ENCODE measurements at places on chromosomes 2 and 18.

DNA sequence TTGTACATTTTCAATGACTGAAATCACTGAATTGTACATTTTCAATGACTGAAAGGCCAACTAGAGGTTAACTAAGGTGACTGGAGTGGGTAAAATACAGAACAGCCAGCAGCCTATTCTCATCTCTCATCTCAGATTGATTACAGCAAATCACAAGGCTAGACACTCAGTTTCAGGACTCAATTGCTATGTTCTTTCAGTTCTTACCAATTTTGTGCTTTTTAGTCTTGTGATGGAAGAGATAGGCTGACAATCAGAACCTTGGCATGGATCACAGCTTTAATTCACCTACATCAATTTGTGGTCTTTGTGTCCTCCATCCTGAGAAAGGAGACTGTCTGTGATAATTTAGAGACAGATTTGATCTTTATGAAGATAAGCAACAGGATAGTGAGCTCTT is 124.7 kb downstream of the GULP1 start:
- no peak for DNase-seq

DNA sequence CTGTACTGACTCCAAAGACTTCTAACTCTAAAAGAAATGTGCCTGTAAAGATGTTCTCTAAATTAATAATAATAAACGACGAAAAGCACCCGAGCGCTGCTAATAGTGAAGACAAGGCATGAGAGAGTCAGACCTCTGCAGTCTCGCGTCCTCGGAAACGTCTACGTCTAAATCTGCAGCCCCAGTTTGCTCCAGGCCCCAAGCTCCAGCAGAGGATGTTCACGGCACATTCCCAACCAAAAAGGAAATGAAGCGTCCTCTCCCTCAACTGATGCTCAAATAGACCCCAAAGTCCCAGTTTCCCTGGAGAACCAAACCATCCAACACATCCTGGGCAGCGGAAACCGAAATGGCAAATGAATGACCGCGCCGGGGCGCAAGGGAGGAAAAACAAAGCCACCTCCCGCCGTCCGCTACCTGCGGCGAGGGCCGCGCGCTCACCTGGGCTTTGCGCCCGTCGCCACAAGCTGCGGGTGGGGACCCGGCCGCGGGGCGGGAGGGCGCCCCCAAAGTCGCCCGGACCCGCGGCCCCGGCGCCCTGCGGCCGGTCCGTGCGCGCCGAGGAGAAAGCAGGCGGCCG is 47.1 kb upstream of the CCDC150 start:
- DNase-seq, result no peak

- DNase-seq, result no peak
Measured at GRCh38 chr2:127392133-127392827, 4.5 kb upstream of the MAP3K2 start.

DNA sequence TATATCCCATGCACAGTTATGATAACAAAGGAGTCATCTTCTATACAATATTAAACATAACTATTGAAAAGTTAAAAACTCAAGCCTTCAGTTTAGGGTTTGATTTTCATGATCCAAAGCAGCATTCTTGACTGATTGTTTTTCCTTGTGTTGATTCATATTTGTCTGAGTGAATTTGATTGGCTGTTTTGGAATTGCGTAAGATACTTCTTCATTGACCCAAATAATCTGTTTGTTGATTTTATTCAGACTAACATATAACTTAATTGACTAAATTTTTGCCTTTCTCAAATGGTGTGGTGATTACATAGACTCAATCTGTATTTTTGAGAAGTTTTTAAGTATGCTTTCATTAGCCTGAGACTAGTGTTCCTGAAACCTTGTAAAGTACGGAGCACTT is 305.7 kb upstream of the TNP1 start:
- DNase-seq, result no peak

GRCh38 chr2:105490204-105490603 is 91.4 kb upstream of the FHL2 start:
- no peak for DNase-seq

All from fibroblast of skin of left quadriceps (primary cell).